CD4-positive, alpha-beta T cell (primary cell): ENCODE measurements at places on chromosomes 12 and 14. TPM values are rescaled to one million over a fixed set of nuclear protein-coding genes. Genes with fewer than 3 reads are reported as not detected.

DNA sequence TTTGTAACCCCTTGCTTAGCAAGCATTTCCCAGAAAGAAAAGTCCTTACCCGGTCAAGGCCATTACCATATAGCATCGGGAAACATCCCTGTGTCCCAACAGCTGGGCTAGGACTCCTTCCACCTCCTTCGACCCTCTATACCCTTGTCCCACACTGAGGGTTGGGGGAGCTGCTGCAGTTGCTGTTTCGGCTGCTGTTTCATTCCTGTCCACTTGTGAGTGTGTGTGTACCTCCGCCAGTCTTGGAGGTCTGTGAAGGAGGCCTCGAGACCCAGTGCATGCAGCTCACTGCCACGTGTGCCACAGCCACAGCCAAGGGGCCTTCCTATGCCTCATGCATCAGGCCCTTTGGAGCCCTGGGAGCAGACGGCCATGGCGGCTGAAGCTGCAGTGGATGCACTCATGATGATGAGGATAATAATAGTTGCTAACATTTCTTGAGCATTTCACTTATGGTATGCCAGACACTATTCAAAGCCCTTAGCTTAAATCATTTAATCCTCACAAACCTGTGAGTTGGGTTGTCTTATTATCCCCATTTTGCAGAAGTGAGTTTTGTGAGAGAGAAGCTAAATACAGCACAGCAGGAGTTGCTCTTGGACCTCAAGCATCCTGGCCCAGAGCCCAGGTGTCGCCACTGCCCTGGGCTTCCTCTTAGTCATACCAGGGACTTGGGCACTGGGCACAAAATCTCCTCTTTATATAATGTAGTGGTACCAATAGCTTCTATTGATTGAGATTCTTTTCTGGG lies 156.5 kb downstream of the PRKCH start:
- peaks cover 38% of the 10 kb centered on the region for H3K36me3 ChIP-seq
- no peaks in the 10 kb centered on the region for H3K27me3 ChIP-seq
- H3K27ac ChIP-seq, result peak overlapping the region; percentile 97
- H3K4me3 ChIP-seq, result no peak overlapping the region
- peaks cover 76% of the 10 kb centered on the region for H3K4me1 ChIP-seq

DNA sequence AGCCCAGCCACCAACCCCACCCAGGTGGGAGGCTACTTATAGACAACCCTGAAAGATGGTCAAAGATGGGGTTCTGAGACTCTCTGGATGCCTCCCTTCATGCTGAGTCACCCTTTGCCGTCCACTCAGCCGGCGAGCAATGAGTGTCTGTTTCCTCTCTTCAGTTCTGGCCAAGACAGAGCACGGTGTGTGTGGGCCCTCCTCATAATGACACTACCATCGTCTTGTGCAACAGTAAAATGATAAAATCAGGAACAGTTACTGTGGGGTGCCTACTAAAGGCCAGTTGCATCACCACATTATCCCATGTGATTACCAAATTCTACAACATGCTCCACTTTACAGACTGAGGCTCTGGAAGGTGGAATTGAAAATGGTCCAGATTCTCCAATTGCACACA lies 7.0 kb upstream of the BDKRB1 start:
- no peaks in the 10 kb centered on the region for H3K27me3 ChIP-seq
- peak; percentile 26 for DNase-seq
- no peaks in the 10 kb centered on the region for H3K36me3 ChIP-seq
- no peak overlapping the region for H3K4me3 ChIP-seq

DNA sequence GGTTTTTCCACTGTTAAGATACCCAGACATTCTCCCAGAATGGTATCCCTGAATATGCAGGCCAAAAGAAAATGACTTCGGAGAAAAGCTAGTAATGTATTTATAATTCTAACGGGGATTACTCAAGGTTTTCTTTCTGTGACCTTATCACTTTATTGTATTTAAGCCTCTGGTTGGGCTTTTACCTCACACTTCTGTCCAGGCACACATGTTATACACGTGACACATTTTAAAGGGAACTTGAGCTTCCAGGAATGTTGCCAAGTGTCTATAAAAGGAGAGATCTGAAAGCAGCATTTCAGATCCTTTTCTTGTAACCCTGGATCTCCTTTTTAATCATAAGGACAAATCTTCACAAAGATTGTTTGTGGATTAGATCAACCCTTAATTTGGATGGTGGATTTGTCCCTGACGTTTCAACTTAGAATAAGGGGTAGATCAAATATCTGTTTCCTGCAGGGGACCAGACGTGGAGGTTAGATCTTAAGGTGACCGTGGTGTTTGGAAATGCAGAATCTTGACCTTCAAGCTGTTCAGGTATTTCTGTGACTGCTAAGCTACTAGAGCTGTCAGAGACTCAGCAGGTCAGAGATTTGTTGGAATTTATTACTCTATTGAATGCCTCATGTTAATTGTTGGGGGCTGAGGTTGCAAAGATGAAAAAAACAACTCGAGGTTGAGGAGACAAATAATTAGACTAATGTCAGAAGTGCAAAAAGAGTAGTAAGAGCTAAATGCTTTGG lies 1.5 kb downstream of the CIPC start:
- no peak overlapping the region for H3K27ac ChIP-seq
- H3K36me3 ChIP-seq, result no peaks in the 10 kb centered on the region
- peaks cover 27% of the 10 kb centered on the region for H3K4me1 ChIP-seq
- no peak for DNase-seq

DNA sequence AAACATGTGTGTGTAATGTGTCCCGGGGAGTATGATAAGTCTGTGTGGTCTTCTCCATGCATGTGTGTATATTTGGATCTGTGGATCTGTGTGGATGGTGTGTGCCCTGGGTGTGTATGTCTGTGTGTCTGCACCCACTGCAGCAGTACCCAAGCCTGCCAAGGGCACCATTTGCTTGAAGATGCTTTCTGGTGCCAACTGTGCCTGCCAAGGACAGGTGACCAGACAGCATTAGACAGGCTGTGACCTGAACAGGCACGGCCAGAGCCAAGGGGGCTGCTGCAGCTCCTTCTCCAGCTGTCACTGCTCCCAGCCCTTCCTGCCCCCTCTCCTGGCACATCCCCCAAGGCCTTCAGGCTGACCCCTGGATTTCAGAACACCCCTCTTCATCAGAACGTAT lies 35.0 kb downstream of the DTX1 start:
- peaks cover 84% of the 10 kb centered on the region for H3K4me1 ChIP-seq
- H3K27ac ChIP-seq, result no peak overlapping the region
- no peaks in the 10 kb centered on the region for H3K27me3 ChIP-seq
- DNase-seq, result no peak
- no peak overlapping the region for H3K4me3 ChIP-seq

DNA sequence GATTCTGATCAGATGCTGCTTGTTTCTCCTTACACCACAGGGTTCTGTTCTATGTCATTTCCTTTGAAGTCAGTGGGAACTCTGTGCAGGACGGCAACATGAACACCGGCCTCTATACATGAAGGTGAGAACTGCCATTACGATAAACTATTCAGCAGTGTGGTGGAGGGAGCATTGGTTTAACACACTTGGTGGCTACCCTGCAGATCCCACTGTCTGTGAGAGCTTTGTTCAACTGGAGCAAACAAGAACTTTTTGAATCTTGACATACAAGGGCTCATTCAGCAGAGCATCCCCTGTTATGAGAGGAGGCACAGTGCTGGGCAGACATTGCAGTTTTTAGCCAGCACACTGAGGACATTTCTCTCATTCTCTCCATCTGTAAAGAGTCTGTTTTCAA lies 10.7 kb upstream of the FRS2 start:
- no peaks in the 10 kb centered on the region for H3K27me3 ChIP-seq
- no peak overlapping the region for H3K27ac ChIP-seq
- H3K36me3 ChIP-seq, result no peaks in the 10 kb centered on the region
- DNase-seq, result no peak

GRCh38 chr14:63361790-63362189 lies 43.1 kb upstream of the GPHB5 start:
- no peak overlapping the region for H3K4me3 ChIP-seq
- no peaks in the 10 kb centered on the region for H3K36me3 ChIP-seq
- H3K27ac ChIP-seq, result no peak overlapping the region
- H3K4me1 ChIP-seq, result no peaks in the 10 kb centered on the region

- DNase-seq, result no peak
- peaks cover 3% of the 10 kb centered on the region for H3K4me1 ChIP-seq
These were observed 9.3 kb downstream of the MYO1H start for GRCh38 chr12:109357032-109357431.

GRCh38 chr12:92921877-92922276 lies 7.2 kb downstream of the EEA1 start:
- no peak overlapping the region for H3K4me3 ChIP-seq
- no peaks in the 10 kb centered on the region for H3K27me3 ChIP-seq

DNA sequence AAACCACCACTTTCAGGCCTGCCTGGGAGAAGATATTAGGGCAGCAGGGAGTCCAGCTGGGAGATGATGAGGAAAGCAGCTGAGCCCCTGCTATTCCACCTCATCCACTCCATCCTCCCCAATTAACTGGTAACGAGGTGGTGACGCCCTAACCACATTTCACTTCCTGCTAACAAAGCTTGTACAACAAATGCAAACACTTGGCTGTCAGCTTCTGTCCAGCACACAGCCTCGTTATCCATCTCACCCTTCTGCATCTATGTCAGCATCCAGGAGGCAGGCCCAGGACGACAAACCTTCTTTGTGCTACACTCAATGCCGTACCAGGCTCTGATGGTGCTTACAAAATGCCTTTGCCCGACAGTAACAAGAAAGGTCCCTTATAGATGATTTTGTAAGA lies 225.4 kb downstream of the APAF1 start:
- no peak overlapping the region for H3K4me3 ChIP-seq
- no peaks in the 10 kb centered on the region for H3K27me3 ChIP-seq
- no peak overlapping the region for H3K27ac ChIP-seq

- H3K4me1 ChIP-seq, result no peaks in the 10 kb centered on the region
- no peak for DNase-seq
- H3K4me3 ChIP-seq, result no peak overlapping the region
- no peaks in the 10 kb centered on the region for H3K27me3 ChIP-seq
- no peaks in the 10 kb centered on the region for H3K36me3 ChIP-seq
These were observed 113.2 kb downstream of the MSRB3 start for GRCh38 chr12:65391711-65392110.

The JPH4 gene
- not detected for total RNA-seq

The STX2 gene
- total RNA-seq, result 14.1 TPM

The NRIP2 gene
- not detected for total RNA-seq
